Activated naive CD4-positive, alpha-beta T cell treated with anti-CD3 and anti-CD28 coated beads, Interleukin-2, amount 50 U/mL, for 16 hours (primary cell): ENCODE measurements at places on chromosomes 7 and 10.
A peak's percentile ranks its signal among the peaks of the same experiment; 100 is the strongest.

- DNase-seq = no peak
Observed at GRCh38 chr10:101767966-101768790, 7.7 kb downstream of the FGF8 start.

DNA sequence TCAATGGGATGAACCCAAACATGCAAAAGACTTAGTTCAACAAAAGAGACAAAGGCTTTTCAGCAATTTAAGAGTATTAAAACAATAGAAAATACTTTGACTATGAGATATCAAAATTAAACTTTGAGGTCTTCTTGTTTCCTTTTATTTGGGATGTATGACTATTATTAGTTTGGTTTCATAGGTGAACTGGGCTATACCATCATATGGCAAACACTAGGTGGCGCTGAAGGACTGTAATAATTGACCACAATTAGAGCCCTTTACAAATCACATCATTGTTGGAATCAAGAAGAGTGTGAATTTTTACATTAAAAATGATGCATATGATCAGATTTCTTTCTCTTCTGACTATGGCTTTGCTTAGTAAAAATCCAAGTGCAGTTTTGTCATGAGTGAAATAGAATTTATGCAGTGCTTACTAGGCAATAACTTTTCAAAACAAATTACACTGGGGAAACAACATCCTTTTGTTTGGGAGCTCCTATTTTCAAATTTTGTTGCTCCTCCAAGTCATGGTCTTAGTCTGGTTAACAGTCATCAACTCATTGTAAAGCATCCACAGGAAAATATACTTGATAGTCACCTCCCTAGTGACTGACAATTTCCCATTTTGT lies 14.7 kb upstream of the NXPH1 start:
- DNase-seq = peak; percentile 35

- no peak for DNase-seq
Observed at GRCh38 chr10:4357911-4358310, 468.1 kb upstream of the AKR1E2 start.

DNA sequence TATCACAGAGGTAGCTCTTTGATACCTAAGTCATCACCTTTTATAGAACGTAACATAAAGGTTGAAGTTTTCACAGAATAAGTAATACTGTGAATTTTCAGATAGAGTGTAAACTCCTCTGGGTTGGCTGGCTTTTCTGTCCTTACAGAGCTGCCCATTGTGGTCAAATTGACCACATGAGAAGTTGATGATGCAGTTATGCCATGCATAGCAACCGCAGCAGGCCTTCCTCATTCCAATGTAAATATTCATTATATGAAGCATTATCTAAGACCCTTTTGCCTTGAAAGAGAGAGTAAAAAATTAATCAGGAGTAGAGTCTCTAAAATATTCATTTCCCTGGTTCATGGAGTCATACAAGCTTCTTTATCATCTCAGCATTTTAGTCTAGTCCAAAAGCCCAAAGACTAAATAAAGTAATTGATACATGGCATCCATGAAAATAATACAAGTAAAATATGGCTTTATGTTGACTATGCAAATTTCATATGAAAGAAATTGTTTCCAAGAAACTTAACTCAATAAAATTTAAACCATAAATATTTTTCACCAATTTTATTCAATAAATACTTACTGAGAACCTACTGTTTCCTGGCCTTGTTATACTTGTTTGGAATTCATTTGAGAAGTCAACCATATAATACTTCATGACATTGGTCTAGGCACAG lies 516.4 kb downstream of the PCDH15 start:
- DNase-seq = no peak

DNA sequence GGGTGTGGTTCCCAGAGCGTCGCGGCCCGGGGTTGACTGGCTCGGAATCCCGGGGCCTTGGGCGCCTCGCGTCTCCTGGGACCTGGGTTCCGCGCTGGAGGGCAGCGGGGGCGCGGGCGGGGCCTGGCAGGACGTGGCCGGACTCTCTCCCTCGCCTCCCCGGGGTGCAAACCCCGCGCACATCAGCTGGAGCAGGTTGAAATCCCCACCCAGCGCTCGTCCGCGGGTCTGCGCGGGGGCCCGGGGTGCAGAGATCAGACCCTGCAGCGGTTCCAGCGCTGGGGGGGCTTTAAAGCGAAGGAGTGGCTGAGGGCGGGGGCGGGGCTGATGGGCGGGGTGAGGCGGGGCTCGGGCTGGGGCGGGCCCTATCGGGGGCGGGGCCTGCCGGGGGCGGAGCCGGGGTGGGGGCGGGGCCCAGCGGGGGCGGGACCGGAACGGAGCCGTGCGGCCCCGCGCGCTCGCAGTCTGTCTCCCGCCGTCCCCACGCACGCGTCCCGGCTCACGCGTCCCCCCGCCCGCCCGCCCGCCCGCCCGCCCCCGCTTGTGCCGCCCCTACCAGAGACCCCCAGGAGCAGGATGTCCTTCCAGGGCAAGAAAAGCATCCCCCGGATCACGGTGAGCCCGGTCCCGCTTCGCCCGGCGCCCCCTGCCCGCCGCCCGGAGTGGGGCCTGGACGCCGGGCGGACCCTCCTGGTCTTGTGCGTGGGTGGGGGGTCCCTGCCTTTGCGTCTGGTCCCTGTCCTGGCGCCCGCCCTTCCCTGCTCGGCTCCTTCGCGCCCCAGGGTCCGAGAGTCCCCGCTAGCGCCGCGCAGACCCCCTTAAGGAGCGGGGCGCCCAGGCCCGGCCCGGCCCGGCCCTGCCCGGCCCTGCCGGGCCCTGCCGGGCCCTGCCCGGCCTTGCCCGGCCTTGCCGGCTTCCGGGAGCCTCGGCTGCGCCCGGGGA lies at the start of gene DPYSL4:
Gene DPYSL4, plus strand, starts transcription at position 461 of the 942 bp plus-strand sequence. Its CDS starts 116 bp downstream, at position 577.
- DNase-seq = no peak

DNA sequence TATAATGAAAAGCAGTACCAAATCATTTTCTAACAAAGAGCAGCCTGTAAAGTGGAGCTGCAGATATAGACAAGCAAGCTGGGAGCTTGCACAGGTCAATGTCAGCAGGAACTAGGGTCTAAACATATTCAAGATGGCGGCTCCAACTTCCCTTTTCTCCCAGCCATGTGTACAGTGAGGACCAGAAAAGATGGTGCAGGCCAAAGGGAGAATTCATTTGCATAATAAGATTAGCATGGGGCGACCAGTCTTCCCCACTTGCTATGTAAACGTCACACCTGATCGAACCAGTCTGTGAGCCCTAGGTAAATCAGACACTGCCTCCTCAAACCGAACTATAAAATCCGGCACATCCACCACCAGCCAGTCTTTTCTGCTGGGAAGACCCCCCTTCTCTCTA lies 4.4 kb upstream of the RAPGEF5 start:
- DNase-seq = no peak

DNA sequence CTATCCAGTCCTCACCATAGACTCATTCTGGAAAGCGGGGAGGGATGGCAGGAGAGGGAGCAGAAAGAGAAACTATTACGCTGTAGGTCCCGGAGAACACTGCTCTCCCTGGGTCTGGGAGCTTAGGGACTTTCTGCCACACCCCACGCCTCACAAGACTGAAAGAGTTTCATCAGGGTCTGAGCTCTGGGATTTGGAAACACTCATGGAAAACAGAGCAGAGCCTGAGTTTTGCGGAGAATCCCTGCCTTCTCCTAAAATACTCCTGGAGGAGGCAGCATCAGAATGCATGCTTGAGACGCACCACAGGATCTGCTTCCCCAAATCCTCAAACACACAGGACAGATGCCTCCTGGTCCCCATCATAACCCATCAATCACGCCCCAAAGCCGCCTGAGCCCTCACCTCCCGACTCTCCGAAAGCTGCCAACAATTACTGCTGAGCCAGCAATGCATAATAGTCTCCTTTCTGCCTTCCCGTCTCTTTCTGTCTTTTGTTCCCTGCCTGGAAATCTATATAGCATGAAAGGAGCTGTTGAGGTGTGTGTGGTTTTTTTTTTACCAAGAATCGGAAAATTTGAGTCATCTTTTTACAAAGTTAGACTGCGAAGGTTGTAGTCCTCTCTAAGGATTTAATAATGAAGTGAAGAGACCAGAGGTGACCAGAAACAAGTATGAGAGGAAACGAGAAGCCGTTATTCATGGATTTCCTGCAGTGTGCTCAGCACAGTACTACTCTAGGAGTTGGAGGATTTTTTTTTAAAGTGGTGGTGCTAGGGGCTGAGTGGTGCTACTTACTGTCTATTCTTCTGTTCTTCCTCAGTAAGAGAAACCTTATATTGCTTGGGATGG lies 37.7 kb downstream of the ASB13 start:
- no peak for DNase-seq

DNA sequence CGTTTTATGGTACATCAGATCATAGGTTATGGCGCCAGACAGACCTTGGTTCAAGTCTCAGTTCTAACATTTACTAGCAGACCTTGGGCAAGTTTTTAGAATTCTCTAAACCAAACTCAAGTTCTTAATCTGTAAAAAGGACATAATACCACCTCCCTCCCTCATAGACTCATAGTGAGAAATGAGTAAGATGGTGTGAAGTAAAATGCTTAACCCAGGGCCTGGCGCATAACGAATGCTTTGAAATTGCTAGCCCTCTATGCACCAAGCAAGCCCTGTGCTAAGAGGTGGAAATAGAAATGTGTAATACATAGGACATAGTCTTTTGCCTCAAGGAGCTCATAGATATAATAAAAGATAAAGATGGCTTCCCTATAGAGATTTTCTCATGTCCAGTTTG lies 17.7 kb upstream of the SLC35B4 start:
- no peak for DNase-seq

DNA sequence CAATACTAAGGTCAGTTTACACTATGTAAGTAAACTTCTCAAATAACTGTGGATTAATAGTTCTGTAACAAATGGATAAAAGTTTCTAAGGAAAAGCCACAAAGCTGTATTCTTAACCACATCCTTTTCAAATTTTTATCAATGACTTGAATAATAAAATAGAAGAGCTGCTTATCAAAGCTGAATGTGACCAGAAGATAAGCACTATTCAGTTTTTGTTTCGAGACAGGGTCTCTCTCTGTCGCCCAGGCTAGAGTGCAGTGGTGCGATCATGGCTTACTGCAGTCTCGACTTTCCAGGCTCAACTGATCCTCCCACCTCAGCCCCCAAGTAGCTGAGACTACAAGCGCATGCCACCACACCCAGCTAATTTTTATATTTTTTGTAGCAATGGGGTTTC lies 17.0 kb downstream of the UPF2 start:
- no peak for DNase-seq

DNA sequence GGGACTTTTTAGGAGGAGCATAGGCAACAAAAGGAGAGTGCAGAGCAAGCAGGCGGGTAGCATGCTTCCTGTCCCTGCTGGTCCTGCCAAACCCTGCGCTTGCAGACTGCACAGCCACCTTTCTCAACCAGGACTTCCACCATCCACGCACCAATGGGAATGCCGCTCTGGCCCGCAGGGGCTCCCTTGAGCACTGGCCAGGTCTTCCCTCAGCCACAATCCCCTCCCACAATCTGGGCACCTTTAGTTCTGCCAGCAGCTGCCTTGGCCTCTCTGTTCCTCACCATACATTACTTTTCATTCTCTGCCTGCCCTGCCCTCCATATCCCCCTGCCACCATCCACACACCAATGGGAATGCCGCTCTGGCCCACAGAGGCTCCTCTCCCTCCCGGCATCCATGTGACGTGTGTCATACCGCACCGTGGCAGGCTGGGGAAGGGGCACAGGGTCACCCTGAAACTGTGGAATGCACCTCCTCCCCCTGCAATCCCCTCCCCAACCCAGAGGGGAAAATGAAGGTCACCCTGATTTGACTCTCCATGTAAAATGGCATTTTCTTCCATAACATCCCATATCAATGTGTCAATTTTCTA lies 97.3 kb upstream of the MACROH2A2 start:
- DNase-seq = no peak

- peak; percentile 17 for DNase-seq
Observed at GRCh38 chr10:72254813-72255568, 18.7 kb upstream of the DDIT4 start.

GRCh38 chr10:130421909-130422308 lies 285.7 kb downstream of the GLRX3 start:
- no peak for DNase-seq

DNA sequence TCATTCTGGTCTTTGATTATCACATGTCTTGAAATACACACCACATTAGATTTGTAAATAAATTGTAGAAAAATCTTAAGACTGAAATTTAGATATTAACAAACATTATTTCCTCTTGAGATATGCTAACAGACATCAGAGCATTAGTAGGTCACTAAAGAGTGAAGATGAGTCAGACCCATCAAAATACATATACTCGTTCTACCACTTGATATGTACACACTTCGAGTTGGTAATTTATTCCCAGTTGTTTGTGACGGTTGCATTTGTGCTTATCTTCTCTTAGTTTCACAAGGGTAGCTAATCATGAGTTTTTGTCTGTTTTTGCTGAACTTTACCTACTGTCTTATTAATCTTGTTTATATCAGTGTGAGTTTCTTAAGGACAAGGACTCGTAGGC lies 383.4 kb downstream of the AUTS2 start:
- DNase-seq = no peak
